ENCODE measurements at places on chromosomes 13 and 19.

GRCh38 chr13:44230736-44231135 lies 142.9 kb upstream of the SERP2 start:
- no peak for DNase-seq

DNA sequence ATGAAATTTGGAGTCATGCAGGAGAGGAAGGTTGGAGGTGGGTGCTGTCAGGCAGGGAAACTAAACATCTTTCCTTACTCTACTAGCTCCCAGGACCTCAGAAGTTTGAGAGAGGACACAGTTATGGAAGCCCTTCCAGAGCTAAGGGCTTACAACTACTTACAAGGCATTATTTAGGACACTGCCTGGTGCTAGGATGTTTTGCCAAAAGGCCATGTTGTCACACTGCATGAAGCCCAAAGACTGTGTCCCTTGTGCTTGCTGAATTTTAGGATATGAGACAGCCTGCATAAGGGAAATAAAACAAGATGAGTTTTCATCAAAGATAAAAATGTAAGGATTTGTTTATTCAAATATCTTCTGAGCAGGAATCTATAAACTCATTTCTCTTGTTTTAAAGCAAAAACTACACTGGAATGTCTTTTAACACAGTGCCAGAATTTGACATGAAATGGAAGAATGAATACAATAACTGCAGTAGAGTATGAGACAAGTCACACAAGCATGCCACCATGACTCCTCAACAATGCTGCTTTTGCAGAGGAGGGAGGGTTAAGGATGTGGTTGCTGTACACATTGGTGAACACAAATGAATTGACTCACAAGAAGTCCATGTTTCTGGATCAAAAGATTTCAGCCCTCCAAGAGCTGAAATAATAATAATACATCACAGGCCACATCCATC lies 258.4 kb downstream of the SPRY2 start:
- no peak for DNase-seq

DNA sequence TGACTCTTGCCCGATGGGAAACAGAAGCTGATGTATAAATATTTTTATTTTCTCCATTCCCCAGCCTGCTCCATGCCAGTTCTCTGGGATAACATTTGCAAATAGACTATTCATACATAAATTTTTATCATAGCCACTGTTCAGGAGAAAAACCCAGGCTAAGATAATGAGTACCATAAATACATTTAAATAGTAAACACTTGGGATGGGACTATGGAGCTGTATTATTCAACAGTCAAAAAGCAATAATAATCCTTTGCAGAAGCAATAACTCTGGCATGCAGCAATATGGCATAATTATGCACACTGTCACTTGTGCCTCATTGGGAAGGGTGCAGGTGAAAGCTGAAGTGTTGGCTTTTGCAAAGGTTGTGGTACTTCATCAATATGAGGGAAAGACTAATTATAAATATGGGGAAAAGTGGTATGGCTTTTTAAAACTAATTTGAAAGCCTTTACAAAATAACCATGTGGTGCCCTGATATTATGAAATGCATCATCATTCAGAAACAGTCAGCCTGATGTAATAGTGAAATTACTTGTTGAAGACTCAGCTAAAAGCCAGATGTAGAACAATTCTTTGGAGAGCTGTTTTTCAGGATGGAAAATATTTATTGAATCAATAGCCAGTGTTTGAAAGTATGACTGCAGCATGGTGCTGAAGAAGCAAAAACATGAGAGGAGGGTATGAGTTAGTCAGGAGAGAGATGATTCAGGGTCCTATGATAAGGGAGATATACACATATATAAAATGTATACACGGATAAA lies 2476.7 kb downstream of the PCDH9 start:
- no peak for DNase-seq

- no peak for DNase-seq
Observed at GRCh38 chr13:35789335-35790165, 313.1 kb upstream of the MAB21L1 start.

DNA sequence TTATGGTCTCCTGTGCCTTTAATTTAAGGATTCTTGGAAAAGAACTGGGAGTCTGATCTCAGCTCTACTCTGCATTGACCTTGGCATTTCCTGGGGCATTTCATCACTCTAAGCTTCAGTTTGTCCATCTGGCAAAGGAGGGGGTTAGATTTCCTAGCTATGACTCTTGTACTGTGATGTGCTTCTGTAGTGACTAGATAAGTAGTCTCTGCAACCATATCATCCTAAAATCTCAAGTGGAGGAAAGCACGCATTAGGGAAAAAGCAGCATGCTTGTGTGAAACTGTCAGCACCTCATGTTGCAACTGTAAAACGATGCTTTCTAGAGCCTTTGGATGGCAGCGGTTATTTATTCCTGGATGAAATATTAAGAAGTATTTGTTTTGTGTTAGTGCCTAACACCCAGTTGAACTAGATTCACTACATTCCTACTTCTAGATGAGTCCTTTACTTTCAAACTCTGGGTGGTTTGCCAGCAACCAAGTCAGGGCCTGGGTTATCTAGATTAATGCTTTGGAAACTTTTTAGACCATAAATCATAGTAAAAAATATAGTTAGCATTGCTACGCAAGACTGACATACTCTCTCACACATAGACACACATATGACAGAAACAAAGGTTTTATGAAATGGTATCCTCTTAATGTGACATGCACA lies 6.8 kb downstream of the WDFY2 start:
- DNase-seq = no peak

DNA sequence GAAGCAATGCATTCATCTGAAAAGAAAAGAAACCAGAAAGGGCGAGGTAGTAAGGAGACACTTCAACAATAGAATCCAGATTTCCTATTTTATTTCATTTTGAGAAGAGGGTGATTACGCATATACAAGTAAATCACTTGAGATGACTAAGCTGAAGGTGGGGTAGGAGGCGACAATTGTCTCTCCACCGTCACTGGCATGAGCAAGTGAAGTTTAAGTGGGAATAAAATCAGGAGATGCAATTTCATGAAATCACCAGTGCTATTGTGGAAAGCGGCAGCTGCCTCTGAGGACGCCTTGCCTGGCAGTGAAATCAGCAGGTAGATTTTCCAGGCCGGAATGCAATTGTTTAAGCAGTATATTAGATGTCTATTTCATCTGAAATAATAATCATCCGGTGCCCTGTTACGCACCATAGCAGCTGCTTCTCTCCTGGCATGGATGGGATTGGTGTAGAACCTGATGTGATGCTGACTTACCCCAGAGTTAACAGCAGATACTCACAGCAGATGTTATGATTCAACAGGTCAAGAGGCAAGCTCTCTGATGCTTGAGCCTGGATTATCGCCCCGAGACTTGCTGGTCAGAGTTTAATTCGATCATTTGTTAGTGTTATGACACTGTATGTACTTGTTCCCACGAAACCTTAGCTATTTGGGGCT lies 64.3 kb downstream of the RASL11A start:
- no peak for DNase-seq

GRCh38 chr19:46785054-46785979 lies 3.1 kb downstream of the SLC1A5 start:
- DNase-seq = no peak

DNA sequence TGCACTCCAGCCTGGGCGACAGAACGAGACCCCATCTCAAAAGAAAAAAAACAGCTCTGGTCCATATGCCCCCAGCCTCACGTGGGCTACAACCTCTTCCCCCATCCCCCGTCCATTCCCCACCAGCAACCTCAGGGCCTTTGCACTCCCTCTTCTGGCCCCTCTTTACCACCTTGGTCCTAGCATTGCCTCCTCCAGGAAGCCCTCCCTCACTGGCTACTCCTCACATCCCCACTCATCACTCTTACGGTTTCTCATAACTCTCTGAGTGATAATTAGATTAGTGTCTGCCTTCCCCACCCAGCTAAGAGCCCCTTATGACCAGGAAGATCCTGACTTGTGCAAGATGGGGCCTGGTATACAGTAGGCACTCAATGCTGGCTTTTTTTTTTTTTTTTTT lies 30.8 kb downstream of the IL12RB1 start:
- no peak for DNase-seq

- no peak for DNase-seq
Observed at GRCh38 chr19:34151439-34151838, 20.9 kb upstream of the LSM14A start.

DNA sequence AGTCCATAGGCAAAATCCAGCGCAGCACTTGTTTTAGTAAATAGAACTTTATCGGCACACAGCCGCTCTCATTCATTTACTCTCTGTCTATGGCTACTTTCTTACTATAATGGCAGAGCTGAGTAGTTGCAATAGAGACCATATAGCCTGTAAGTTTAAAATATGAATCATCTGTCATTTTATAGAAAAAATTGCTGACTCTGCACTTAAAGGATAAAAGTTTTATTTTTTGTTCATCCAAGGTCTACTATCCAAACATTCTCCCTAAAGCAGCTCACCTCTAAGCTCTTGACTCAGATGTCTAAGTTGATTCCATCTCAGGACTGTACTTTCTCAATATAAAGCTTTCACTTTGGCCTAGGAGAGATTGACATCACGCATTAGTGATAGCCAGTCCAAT lies 825.7 kb downstream of the OLFM4 start:
- DNase-seq = no peak

DNA sequence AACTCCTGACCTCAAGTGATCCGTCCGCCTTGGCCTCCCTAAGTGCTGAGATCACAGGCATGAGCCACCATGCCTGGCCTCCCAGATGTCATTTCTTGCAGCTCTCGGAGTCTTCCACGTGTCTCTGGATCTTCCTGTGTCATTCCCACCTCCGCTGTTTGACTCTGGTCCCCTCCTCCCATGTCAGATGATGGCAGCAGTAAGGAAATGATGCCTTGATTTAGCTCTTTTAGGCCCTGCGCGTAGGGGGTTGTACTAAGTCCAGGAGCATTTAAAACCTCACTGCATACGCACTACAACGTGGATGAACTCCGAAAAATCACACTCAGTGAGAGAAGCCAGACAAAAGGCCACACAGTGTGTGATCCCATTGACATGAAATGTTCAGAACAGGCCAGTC lies 113.1 kb downstream of the GNG7 start:
- no peak for DNase-seq

- no peak for DNase-seq
Observed at GRCh38 chr19:51120160-51120559, 4.5 kb upstream of the SIGLEC9 start.

DNA sequence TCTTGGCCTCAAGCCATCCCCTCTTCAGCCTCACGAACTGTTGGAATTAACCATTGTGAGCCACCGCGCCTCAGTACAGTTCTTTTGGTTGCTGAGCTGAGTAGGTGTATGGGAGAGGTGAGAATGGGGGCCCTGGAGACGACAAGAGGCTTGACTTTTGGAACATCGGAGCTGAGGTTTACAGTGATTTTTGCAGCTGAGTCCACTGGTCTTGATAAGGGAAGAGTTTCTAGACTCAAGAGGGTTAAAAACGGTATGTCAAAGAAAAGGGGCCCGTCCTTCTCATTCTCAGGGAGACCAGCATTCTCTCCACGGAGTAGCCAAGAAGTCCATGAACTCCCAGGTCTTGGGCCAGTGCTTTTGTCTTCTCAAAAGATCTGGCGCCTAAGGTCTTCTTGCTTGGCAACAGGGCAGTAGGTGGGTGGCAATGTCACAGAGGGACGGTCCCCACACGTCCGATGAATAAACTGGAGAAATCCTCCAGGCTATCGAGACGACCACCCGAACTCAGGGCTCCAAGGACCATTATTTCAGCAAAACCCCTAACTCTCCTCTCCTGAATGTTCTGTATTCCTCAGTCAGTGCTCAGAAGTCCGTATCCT lies 6.4 kb upstream of the QTRT1 start:
- DNase-seq = no peak

DNA sequence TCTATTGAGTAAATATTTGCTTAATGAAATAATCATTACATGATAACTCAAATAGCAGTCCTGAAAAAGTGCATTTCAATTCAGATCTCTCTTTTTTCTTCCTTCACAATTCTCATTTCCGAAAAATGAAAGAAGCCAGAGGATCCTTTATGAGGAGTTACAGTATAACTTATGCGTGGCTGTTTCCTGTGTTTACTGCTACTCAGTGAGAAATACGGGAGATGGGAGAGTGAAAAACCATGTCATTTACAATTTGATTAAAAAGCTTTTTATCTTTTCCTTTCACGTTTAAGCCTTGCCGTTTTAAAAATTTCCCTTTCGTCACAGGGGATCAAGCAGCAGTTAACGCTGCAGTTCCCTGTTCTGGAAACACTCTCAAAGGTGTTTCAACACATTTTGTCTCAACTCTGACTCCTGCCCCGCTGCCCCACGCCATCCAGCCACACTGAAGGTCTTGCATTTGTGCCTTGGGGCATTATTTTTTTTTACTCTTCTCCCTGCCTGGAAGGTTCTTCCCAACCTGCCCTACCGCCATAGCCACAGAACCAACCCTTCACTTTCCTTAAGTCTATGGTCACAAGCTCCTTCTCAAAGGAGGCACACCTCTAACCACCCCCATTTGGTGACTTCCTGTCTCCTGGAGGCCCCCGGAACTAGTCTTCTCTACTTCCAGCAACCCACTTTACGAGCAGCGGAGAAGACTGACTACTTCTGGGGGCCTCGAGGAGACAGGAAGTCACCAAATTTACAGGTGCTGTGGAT lies 17.0 kb downstream of the KL start:
- DNase-seq = no peak

DNA sequence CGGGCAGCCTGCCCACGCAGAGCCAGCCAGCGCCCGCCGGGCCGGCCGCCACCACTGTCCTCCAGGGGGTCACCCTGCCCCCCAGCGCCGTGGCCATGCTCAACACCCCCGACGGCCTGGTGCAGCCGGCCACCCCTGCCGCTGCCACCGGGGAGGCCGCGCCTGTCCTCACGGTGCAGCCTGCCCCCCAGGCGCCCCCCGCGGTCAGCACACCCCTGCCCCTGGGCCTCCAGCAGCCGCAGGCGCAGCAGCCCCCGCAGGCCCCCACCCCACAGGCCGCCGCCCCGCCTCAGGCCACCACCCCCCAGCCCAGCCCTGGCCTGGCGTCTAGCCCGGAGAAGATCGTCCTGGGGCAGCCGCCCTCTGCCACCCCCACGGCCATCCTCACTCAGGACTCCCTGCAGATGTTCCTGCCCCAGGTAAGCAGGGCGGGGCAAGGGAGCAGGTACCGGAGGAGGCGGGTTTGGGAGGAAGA lies 32.3 kb upstream of the EHD2 start:
- no peak for DNase-seq

Measured in heart left ventricle (tissue), 16 donors.